Fibroblast of lung (primary cell): ENCODE measurements at places on chromosomes 3 and 15. TPM values are rescaled to one million over a fixed set of nuclear protein-coding genes. Genes with fewer than 3 reads are reported as not detected.

CCNL1 gene
- total RNA-seq: 140 and 219 TPM in 2 replicates

DNAH12 gene
- total RNA-seq: under 0.01 and 0.17 TPM in 2 replicates

PLSCR4 gene
- 25.7 and 36.7 TPM in 2 replicates for total RNA-seq

KBTBD8 gene
- total RNA-seq: 1.0 and 2.3 TPM in 2 replicates

CCDC54 gene
- total RNA-seq: not detected in 2 replicates

SLC2A2 gene
- total RNA-seq: not detected in 2 replicates

SLC22A13 gene
- 0.26 and 0.33 TPM in 2 replicates for total RNA-seq

KLHL40 gene
- not detected in 2 replicates for total RNA-seq

VWA5B2 gene
- not detected in 2 replicates for total RNA-seq

DET1 gene
- 5.9 and 6.4 TPM in 2 replicates for total RNA-seq

PCBP4 gene
- 23.4 and 46.2 TPM in 2 replicates for total RNA-seq

DHX30 gene
- 43.1 and 47.1 TPM in 2 replicates for total RNA-seq

KLF15 gene
- 4.1 and 6.4 TPM in 2 replicates for total RNA-seq

SCAMP5 gene
- 0.50 and 1.5 TPM in 2 replicates for total RNA-seq

GOLGA8M gene
- 0.26 and 1.2 TPM in 2 replicates for total RNA-seq

OR5K2 gene
- not detected in 2 replicates for total RNA-seq

LCTL gene
- total RNA-seq: 0.26 and 0.66 TPM in 2 replicates

TTC21A gene
- total RNA-seq: 1.5 and 2.1 TPM in 2 replicates

SPTBN5 gene
- 0.26 and 0.66 TPM in 2 replicates for total RNA-seq

GOLGA8S gene
- under 0.01 TPM in 1 of 2 replicates, not detected in the other for total RNA-seq

ADCY5 gene
- 0.50 and 0.51 TPM in 2 replicates for total RNA-seq

SAMMSON gene
- under 0.01 TPM in 2 replicates for total RNA-seq

MAP1A gene
- 70.4 and 201 TPM in 2 replicates for total RNA-seq

C2CD4A gene
- not detected in 2 replicates for total RNA-seq

SMCO1 gene
- not detected in 2 replicates for total RNA-seq

ZNF385D gene
- 0.77 and 0.83 TPM in 2 replicates for total RNA-seq

PCNP gene
- 117 and 129 TPM in 2 replicates for total RNA-seq

LSAMP gene
- 4.8 and 9.0 TPM in 2 replicates for total RNA-seq

C3orf49 gene
- not detected in 2 replicates for total RNA-seq

IL16 gene
- 3.1 and 5.0 TPM in 2 replicates for total RNA-seq

SLITRK3 gene
- under 0.01 TPM in 1 of 2 replicates, not detected in the other for total RNA-seq

RETNLB gene
- not detected in 2 replicates for total RNA-seq

CELF6 gene
- 0.17 and 0.26 TPM in 2 replicates for total RNA-seq

SKOR1 gene
- under 0.01 and 0.17 TPM in 2 replicates for total RNA-seq

NMNAT3 gene
- total RNA-seq: 2.5 and 2.8 TPM in 2 replicates

COMMD4 gene
- 43.1 and 65.9 TPM in 2 replicates for total RNA-seq

PLCD1 gene
- total RNA-seq: 31.8 and 47.2 TPM in 2 replicates

CTXND1 gene
- under 0.01 TPM in 2 replicates for total RNA-seq

SPSB4 gene
- not detected in 2 replicates for total RNA-seq

FAM162A gene
- 16.7 and 16.9 TPM in 2 replicates for total RNA-seq

SUCNR1 gene
- under 0.01 TPM in 2 replicates for total RNA-seq

AP2M1 gene
- total RNA-seq: 362 and 430 TPM in 2 replicates

OIP5 gene
- total RNA-seq: 0.26 and 2.0 TPM in 2 replicates

C3orf20 gene
- not detected in 2 replicates for total RNA-seq

PRTG gene
- 2.1 and 4.0 TPM in 2 replicates for total RNA-seq

EPHB3 gene
- total RNA-seq: 3.9 and 7.6 TPM in 2 replicates

UROC1 gene
- total RNA-seq: not detected in 2 replicates

LRTM1 gene
- total RNA-seq: not detected in 2 replicates

SELENOS gene
- total RNA-seq: 59.8 and 66.2 TPM in 2 replicates

TXNRD3 gene
- total RNA-seq: 8.8 and 10.3 TPM in 2 replicates

NOX5 gene
- total RNA-seq: under 0.01 and 0.33 TPM in 2 replicates

CLDN18 gene
- not detected in 2 replicates for total RNA-seq
